Ascending aorta (tissue), 2 donors: ENCODE measurements at places on chromosomes 2 and 18.

DNA sequence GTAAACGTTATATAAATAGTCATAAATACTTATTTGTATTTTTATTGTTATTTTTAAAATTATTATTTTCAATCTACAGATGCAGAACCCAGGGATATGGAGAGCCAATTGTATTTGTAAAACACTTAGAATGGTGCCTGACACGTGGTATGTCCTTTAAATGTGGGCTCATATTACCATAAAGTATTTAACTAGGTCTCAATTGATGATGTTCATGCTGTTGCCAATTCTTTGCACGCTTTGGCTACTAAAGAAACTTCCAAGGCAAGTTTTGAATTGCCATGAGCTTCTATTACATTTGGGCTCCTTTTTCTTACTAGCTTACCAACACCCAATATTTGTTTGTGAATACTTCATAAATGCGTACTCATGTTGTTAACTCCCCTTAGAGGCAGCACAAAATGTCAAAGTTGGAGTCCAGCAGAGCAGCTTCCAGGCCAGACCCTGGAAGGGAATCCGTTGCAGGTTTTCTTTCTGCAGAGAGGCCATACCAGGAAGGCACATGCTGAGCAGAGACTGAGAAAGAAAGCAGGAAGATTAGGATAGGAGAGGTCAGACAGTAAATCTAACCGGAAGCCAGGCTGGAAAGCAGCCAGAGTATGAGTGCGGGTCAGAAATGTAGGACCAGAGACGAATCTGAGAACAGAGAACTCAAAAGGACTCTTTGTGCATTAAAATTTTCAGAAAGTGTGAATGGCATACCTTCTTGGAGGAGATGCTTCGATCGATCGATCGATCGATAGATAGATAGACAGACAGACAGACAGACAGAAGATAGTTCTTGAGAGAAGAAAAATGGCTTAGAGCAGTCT lies 4.2 kb upstream of the NOSTRIN start:
- DNase-seq: no peak

DNA sequence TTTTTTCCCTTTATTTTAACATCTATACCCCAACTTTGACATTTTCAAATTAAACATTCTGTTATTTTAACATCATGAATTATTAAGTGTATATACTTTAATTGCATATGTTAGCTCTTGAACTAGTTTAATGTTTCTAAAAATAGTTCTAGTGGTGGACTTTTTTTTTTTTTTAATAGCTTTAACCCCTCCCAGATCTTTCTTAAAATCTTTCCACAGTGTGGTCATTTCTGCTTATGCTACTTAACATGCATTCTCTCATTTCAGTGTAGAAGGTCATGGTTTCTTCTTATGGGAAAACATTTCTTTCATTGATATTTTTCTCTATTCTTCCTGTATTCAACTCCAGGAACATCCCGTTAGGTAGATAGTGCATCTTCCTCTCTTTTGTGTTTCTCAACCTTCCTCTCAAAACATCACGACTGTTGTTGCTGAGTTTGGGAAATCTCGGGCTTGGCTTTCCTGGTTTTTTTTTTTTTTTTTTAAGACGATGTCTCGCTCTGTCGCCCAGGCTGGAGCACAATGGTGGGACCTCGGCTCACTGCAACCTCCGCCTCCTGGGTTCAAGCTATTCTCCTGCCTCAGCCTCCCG lies 849 bp upstream of the TMEM18 start:
- DNase-seq: no peak

DNA sequence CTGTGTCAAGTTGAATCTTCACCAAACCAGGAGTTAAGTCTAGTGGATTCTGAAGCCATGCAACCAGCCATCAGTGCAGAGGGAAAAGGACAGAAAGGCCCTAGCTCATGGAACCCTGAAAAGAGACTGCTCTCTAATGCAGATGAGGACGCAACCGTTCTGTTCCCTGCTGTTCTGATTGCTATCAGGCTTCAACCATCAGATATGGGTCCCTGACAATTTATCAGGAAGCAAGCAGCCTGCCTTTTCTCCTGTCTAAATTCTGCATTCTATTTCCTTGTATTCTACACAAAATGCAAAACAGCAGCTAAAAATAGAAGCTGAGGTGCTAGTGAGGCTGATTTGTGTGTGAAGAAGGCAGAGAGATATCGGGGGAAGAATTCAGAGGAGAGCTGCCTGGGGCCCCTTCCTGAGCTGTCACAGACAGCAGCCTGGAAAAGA lies 68.4 kb upstream of the RTN4 start:
- no peak for DNase-seq

GRCh38 chr18:75574187-75574586 lies 146.7 kb upstream of the SMIM21 start:
- no peak for DNase-seq

DNA sequence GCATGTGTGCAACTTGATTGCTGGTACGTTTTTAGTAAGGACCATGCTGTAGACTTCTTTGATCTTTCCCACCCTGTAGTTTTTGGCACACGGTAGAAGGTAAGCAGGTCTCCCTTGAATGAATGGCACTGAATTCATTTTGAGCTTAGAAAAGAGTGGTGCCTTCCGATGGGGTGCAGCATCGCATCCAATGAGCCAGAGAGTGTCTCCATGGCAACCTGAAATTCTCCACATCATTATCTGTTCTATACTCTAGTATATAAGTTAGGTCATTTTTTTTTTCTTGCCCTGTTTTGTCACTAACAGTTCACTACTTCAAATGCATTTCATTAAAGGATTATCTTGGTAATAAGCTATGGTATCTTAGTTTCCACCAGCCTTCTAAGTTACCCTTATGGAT lies 81.2 kb upstream of the REV1 start:
- DNase-seq: no peak

DNA sequence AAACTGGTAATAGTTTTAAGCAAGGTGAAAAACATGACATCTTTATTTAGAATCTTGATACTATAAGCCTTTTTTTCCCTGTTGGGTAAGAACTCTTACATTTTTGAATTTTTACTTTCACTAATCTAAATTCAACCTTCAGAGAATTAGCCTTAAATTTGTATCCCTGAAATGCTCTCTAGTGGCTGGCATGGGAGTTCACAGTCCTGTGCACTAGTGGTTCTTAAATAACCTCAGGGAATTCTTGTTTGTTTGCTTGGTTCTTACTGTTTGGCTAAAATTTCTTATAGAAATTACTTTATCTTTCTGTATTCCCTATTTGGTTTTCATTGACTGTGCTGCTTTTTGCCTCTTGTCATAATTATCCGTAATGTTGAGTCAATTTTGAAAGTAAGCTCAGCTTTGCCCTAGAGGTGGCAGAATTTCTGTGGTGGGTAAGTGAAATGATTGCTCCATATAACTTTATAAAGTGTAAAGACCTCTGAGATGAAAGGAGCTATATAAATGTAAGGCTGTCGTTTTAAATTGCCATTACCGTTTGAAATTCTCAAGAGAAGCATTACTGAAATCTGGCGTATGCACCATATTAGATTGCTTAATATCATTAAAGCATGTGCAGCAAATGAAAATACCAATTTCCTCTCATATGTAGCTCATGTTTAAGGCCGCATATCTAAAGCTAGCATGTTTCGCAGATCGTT lies 391.3 kb upstream of the FIGN start:
- no peak for DNase-seq
